Stimulated activated CD8-positive, alpha-beta memory T cell treated with anti-CD3 and anti-CD28 coated beads, Interleukin-2, amount 100 ng/mL, for 1 hour (primary cell): ENCODE measurements at places on chromosomes 2 and 18.

- no peak for DNase-seq
Measured at GRCh38 chr2:221911321-221911720, 339.2 kb upstream of the EPHA4 start.

DNA sequence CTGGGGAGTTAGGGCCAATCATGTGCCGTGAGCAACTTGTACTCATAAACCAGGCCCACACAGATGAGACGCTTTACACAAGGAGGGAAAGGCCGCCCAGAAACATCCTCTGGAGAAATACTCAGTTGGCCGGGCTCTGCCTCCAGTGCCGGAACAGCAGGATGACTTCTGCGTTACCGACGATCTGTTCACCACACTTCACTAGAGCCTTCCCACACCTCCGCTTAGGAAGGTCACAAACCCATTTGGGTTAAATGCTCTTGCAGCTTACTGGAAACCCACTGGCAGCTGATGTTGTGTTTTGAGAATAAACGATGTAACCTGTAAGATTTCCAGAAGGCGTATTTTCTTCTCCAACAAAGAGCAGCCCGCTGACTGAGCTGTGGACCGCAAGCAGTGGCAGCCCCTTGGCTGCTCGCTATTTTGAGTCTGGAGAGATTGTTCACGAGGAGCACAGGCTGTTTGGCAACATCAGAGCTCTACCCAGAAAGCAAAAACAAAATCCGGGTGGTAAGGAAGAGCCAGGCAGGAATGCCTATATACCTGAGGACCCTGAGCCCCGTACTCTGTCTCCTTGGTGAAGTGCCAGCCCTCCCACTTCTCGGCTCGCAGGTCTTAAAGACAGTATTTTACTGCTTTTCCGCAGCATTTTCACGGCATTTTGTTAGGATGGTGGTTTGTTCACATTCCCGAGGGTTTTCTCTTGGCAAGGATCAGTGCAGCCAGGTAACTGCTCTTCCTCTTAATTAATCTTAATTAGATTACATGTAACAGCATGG, 44.0 kb downstream of the COLEC12 start:
- DNase-seq = no peak

- DNase-seq = no peak
Measured at GRCh38 chr2:236552581-236553363, 16.9 kb upstream of the ACKR3 start.

DNA sequence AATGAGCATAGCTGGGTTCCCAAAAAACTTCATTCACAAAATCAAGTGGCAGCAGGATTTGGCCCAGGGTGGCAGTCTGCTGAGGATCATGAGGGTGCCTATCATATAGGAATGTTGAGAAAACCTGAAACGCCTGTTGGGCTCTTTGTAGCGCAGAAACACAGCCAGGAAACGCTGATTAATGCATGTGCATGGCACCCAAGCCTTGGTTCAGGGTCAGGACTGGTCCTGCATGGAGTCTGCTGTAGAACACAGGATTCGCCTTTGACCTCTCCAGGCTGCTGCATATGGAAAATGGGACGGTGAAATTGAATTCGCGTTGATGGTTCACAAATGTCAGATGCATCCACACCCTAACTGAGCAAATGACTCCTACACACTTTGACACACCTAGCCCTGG, 227.9 kb upstream of the COPS8 start:
- no peak for DNase-seq

DNA sequence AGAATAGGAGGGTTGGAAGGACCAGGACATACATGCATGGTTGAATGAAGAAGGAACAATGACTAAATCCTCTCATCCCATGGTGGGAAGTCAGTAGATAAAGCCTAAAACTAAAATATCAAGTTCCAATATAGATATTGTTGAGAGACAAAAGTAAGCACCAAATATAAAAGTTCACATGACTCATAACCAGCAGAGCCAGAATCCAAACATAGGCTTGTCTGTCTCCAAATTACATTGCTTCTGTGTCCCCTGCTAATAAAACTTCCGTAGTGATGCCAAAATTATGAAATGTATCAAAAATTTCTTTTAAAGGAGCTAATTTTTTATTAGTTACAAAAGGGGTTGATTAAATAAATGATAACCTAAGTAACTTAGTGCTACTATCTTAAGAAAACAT, 19.7 kb downstream of the CHST9 start:
- DNase-seq = no peak

GRCh38 chr2:104872866-104873688, 19.2 kb downstream of the POU3F3 start:
- DNase-seq = no peak

DNA sequence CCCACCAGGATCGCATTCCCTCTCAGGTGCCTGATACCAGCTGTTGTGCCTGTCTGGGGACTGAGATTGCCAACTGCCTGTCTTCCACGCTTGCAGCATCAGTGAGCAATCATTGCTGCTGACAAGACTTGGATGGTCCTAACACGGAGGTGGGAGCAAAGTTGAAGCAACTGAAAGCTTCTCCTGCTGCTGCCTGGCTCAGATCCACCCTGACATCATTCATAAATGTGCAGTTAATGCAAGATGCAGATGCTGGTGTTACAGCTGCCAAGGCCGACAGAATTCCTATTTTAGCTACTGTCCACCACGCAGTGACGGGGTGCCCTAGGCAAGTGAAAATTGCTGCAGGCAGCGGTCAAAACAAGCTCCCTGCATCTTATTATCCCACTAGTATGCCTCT, 131.4 kb downstream of the VWC2L start:
- DNase-seq = no peak

DNA sequence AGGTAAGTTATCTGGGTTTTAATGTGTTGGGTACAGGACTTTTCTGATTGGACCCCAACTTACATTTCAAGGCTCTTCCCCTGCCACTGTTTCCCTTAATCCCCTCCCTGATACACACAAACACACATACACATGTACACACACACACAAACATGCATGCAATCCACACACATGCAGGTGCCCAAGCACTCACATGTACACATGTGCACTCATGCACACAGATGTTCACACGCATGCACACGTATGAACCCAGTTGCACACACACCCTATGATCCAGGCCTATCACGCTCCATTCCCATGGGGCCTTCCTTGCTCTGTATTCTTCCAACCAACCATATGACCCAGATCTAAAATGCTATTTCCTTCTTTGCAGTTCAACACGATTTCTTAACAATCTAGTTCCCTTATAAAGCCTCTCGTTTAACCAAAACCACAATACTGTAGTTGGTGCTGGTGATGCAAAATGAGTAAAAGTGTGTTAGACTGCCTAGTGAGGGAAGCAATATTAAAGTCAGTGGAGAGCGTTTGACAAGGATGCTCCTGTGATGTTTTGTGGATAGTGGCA, 11.1 kb downstream of the SERPINB8 start:
- no peak for DNase-seq

- no peak for DNase-seq
Measured at GRCh38 chr18:27709344-27709743, 467.6 kb downstream of the CDH2 start.

DNA sequence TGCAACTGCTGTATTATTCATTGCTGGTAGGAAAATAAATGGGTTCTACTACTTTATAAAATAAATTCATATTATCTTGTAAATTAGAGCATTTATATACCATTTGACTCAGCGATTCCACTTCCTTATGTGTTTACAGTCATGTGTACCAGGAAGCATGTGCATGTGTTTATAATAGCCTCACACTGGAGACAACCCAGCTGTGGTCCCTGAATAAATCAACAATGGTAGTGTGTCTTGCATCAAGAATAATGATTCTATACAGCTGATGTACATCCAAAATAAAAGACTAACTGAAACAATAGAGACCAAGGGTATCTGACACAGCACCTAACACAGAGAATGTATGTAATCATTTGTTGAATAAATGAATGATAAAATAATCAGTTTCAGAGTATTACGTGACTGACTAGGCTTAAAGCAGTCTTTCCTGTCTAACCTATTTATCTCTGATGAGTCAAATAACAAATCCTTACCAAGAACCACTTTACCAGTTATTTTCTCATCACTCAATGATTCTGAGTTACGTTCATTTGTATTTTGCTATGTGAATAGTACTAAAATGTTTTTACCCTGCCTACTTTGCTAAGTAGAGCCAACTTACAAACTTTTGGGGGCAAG, 216.8 kb downstream of the UBE2E3 start:
- no peak for DNase-seq

- DNase-seq = no peak
Measured at GRCh38 chr2:206212673-206213513, 53.2 kb downstream of the EEF1B2 start.

GRCh38 chr18:51321696-51322095, 124.2 kb upstream of the MEX3C start:
- DNase-seq = no peak

DNA sequence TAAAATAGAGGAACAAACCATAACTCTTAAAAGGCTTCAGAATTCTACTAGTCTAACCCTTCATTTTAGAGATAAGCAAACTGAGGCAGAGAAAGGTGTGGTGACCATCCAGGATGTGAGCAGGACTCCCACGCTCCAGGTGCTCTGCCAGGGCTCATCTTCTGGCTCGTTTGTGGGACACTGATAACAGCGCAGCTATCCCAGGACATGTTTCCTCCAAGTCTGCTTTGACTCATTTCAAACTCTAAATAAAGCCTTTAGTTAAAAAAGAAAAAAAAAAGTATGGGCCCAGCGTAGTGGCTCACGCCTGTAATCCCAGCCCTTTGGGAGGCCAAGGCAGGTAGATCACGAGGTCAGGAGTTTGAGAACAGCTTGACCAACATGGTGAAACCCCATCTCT, 28.4 kb downstream of the CNRIP1 start:
- no peak for DNase-seq

GRCh38 chr2:9408641-9409151, 14.6 kb downstream of the ITGB1BP1 start:
- no peak for DNase-seq

DNA sequence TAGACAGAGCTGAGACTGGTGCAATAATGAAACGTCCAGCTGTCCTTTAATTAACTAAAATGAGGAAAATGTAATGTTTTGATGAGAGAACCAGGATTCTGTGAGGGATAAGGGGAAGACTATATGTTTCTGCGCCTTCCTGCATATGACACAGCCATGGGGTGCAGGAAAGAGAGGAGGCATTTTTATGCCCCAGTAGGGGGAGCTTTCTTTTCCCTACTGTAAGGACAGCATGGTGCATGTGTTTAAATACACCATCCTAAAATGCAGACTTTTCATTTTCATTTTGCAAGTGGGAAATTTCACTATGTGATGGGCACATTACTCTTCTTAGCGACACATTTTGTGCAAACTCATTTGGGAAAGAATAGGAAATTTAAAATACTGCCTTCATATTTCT, 446.1 kb downstream of the ARHGAP15 start:
- DNase-seq = no peak

DNA sequence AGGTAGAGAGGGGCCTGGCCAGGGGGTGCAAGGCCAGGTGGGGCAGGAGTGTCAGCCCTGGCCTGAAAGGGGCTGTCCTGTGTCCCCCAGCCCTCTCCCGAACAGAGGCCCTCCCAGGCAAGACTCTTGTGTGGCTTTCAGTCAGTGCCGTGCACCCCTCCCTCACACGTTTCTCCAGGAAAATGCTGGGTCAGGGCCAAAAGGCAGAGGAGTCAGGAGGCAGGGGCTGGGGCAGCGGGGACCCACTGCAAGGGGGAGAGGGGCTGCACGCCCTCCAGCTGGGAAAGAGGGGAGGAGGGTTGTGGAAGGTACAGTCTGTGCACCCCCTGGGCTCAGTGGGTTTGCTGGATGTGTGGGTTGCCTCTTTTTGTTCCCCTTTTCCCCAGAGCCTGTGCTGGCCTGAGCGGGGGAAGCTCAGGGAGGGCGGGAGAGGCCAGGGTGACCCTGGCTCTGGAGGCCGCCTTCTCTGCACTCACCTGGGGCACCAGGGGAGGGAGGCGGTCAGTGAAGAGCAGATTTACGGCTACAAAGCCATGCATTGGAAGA, 4.1 kb downstream of the KCNF1 start:
- DNase-seq = no peak

- DNase-seq = no peak
Measured at GRCh38 chr18:52376104-52376503, 36.1 kb downstream of the DCC start.

- DNase-seq = no peak
Measured at GRCh38 chr2:204008352-204008751, 71.8 kb downstream of the ICOS start.

GRCh38 chr2:238963161-238963970, 115.5 kb downstream of the TWIST2 start:
- no peak for DNase-seq

- no peak for DNase-seq
Measured at GRCh38 chr2:179096090-179096489, 46.2 kb upstream of the CCDC141 start.

DNA sequence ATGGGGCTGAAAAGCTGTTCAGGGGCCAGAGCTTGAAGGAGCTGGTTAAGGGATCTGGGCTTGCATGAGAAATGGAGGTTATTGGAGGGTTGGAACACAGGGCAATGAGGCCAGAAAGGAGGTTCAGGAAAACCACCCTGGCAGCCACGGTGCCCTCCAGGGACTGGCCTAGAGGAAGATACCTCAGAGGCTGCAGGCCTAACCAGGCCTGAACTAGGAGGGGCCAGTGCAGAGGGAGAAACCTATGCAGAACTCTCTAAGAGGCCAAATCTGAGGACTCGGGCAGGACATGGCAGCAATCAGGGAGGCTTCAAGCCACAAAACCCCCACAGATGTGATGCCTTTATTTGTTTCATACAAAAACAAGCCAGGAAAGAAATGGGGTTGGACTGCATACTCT, 66.8 kb downstream of the BIN1 start:
- no peak for DNase-seq

DNA sequence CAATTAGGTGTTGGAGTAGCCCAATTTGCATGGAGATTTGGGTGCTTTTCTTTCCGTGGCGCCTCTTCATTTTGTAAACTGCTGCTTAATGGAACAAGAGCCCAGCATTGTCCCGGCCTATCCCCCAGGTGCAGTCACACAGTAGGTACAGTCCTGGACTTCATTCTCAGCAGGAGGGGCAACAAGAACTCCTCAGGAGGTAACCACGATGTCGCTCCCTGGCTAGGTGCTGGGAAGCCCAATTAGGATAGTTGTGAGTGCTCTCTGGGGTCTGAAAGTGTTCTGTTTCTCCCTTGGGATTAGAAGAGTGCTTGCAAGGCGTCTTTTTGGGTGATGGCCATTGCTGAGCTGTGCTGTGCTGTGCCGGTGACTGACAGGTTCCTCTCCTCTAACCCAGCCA, 53.8 kb downstream of the CABLES1 start:
- DNase-seq = no peak

DNA sequence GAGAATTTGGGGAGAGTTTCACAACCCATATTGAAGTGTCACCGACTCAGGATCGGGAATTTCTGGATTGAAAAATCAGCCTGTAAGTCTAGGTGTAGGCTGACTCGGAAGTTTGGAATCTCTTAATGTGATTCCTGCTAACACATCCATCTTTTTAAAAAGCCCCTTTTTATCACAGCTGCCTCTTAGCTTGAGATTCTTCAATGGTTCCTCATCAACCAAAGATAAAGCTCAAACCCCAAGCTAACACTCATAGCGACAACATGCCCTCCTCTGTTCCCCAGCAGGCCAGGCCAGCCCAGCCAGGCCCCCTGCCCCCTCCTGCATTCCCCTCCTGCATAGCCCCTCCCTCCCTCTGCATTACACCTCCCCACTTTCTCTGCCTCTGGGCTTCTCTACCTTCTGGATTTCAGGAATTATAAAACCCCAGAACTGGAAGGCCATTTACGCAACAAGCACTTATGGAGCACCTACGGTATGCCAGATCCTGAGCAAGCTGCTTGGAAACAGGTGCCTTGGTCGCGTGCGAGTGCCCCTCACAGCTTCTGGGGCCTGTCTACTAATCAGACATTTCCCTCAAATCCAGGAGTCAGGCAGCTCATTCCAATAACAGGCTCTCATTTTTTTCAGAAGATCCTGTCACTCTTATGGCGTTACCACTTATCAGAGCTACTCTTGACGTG, 63.4 kb downstream of the EMX1 start:
- DNase-seq = no peak

GRCh38 chr2:224085811-224086210, 46.7 kb upstream of the SERPINE2 start:
- no peak for DNase-seq
